CD4-positive, alpha-beta T cell treated with Interleukin-1 beta for 1 hour (primary cell): ENCODE measurements at places on chromosomes 16 and 17.

GRCh38 chr16:19219836-19220235 lies 51.8 kb downstream of the SYT17 start:
- no peak for DNase-seq

DNA sequence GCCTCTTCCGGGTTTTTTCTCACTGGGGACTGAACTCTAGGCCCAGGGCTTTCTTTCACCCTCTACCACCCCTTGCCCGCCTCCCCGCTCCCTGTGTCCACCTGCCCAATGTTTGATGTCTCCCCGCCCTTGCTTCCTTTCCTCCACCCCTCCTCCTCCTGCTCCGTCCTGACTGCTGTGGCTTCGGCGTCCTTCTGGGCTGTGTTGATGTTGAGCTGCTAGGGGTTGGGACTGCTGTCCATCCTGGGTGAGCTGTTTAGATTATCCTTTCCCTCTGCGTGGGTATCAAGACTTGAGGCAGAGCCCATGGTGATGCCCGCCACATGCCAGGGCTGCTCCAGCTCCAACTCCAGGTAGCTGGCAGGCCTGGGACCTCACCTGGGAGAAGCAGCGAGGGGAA lies 117.5 kb downstream of the CCDC182 start:
- no peak for DNase-seq

DNA sequence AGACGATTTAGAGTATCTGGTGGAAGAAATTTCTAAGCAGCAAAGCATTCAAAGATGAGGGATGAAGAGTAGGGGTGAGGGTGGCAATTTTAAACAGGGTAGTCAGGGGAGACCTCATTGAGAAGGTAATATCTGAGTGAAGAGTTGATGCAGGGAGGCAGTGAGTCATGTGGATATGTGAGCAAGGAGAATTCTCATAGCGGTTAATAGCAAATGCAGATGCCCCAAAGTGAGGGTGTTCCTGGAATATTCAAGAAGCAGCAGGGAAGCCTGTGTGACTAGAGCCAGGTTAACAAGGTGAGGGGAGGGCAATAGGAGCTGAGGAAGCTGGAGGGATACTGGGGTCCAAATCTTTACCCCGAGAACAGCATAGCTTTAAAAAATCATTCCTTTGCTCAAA lies 114.3 kb downstream of the SPACA3 start:
- DNase-seq = no peak

DNA sequence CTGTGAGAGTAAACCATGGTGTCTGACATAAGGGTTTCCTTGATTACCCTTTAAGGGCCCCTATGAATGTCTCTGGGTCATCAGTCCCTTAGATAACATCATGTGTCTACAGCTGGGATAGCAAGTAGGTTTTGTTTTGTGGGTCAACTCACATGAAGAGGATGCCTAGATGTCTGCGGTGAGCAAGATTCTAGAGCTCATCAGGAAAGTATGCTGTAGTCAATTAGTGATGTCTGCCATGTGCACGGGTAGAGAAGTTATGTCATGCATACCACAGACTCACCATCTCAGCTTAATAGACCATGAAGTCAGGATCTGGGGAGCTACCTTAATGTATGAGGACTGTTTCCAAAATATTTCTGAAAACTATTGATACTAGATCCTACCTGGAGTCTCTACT lies 57.5 kb downstream of the CDH13 start:
- no peak for DNase-seq

GRCh38 chr17:27342059-27342458 lies 48.1 kb downstream of the WSB1 start:
- no peak for DNase-seq
